H54 (cell line): ENCODE measurements at places on chromosomes 1 and 21.

GRCh38 chr1:225418059-225418458, 9.8 kb downstream of the LBR start:
- no peak for DNase-seq

GRCh38 chr1:205592443-205593003, 39.3 kb downstream of the ELK4 start:
- no peak for DNase-seq

- DNase-seq, result no peak
These were observed 8.5 kb upstream of the MRPS15 start for GRCh38 chr1:36472656-36473055.

- no peak for DNase-seq
These were observed 100.5 kb upstream of the TLR5 start for GRCh38 chr1:223243441-223244050.

DNA sequence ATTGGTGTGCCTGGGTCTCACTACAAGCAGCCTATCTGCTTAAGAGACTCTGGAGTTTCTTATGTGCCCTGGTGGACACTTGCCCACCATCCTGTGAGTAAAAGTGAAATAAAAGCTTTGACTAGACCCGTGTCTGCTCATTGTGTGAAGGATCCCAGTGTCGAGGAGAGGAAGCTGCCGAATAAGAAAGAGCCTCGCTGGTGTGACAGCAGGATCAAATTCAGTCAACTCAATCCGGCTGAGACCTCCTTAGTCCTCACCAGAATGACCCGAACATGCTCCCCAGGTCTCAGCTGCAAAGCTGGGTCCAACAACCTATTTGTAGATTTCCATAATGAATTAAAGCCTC, 14.8 kb downstream of the CD2 start:
- no peak for DNase-seq

GRCh38 chr1:172826096-172826741, 167.3 kb downstream of the FASLG start:
- DNase-seq, result peak; percentile 11

DNA sequence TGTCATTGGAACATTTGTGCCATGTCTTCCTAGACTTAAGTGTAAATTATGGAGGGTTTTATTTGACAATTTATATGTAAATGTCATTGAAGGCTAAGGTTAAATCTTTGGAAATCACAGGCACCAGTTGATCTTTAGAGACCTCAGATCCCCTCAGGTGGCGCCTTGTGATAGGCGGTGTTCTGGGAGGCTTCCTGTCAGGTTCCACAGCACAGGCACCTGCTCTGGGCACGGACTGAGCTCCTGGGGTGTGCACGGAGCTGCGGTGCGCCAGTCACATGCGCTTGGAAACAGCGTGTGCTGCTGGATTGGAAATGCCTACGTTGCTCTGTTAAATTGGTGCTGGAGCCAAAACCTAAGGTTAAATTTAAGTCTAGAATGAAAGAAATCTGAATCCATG, 12.1 kb downstream of the CD46 start:
- DNase-seq, result no peak

DNA sequence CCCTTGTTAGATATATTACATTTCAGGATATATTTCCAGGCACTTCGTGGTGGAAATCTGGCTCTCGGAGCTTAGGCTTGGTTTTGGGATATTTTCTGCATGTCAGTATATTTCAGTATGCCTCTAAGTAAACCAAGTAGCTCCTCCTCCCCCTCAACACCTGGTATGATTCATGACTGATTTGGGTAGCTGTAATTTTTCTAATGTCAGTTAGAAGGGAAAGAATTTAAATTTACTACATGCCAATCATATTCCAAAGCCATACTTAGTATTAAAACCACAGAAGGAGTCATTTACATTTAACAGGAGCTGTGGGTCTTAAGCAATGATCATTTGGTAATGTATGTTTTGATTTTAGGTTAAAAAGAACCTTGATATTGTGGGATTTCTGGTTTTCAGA, 40.6 kb downstream of the ST6GALNAC3 start:
- DNase-seq, result no peak

GRCh38 chr21:42640486-42640885, 12.9 kb upstream of the PDE9A start:
- DNase-seq, result no peak

- no peak for DNase-seq
These were observed 9.7 kb downstream of the TMPRSS3 start for GRCh38 chr21:42386034-42386591.

DNA sequence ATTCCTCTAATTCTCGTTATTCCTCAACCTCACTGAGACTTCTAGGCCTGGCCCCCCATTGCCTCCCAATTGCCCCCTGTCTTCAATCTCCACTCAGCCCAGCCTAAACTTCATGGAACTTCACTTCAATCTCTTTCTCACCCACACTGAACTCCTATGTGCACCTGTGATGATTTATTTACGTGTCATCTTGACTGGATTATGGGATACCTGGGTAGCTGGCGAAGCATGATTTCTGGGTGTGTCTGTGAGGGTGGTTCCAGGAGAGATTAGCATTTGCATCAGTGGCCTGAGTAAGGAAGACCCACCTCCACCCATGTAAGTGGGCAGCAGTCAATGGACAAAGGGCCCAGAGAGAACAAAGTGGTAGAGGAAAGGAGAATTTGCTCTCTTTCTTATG, 587.0 kb downstream of the NPHP4 start:
- DNase-seq, result no peak

GRCh38 chr1:163071405-163072255, 2.5 kb downstream of the RGS4 start:
- DNase-seq, result peak; percentile 30

GRCh38 chr1:111198836-111199235, 1.6 kb downstream of the DENND2D start:
- no peak for DNase-seq

DNA sequence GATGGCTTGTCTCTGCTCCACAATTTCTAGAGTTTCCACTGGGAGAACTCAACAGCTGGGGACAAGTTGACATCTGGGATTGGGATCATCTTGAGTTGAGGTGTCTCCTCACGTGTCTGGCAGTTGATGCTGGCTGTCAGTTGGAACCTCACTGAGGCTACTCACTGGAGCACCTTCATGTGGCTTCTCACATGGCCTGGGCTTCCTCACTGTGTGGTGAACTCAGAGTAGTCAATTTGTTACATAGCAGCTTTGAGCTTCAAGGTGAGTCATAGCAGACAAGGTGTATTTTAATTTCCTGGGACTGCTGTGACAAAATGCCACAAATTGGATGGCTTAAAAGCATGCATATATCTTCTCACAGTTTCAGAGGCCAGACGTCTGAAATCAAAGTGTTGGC, 44.0 kb downstream of the NTNG1 start:
- no peak for DNase-seq

- DNase-seq, result no peak
These were observed 26.7 kb downstream of the CFH start for GRCh38 chr1:196678510-196678884.
